EH (cell line): ENCODE measurements at places on chromosomes 1 and 21.
A peak's percentile ranks its signal among the peaks of the same experiment; 100 is the strongest.

- DNase-seq = peak; percentile 61
These were observed 6.6 kb downstream of the FMO1 start for GRCh38 chr1:171254859-171255258.

DNA sequence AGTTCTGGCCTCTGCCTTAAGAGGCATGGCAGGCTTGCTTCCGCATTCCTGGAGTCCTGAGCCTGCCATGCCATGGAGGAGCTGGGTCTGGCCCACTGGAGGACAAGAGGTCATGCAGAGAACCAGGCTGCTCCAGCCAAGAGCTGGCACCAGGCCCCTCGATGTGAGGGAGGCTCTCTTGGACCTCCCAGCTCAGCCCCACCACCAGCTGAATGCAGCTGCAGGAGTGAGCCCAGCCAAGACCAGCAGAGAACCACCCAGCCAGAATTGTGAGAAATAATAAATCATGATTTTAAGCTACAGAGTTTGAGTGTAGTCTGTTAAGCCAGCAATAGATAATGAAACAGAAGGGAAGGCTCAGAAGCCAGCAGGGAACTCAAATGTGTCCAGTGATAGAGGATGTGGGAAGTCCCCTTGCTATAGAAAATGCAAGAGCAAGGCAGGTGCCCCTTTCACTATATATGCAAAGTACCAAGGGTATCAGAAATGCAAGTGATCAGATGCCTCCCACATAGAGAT lies 118.4 kb downstream of the HIVEP3 start:
- DNase-seq = no peak

GRCh38 chr1:117967477-117967876 lies 37.9 kb downstream of the WDR3 start:
- DNase-seq = peak; percentile 44

- DNase-seq = no peak
These were observed 148.1 kb upstream of the CTTNBP2NL start for GRCh38 chr1:112247961-112248360.

- DNase-seq = no peak
These were observed 200.7 kb downstream of the KCTD3 start for GRCh38 chr1:215767761-215768160.

- no peak for DNase-seq
These were observed 1466.9 kb downstream of the KCNT2 start for GRCh38 chr1:195141294-195141693.

- DNase-seq = no peak
These were observed 518.4 kb upstream of the CAMK1G start for GRCh38 chr1:209064850-209065706.

GRCh38 chr1:75100481-75101092 lies 33.6 kb upstream of the LHX8 start:
- peak; percentile 33 for DNase-seq

GRCh38 chr1:116763787-116764465 lies 9.7 kb downstream of the CD2 start:
- peak; percentile 13 for DNase-seq

DNA sequence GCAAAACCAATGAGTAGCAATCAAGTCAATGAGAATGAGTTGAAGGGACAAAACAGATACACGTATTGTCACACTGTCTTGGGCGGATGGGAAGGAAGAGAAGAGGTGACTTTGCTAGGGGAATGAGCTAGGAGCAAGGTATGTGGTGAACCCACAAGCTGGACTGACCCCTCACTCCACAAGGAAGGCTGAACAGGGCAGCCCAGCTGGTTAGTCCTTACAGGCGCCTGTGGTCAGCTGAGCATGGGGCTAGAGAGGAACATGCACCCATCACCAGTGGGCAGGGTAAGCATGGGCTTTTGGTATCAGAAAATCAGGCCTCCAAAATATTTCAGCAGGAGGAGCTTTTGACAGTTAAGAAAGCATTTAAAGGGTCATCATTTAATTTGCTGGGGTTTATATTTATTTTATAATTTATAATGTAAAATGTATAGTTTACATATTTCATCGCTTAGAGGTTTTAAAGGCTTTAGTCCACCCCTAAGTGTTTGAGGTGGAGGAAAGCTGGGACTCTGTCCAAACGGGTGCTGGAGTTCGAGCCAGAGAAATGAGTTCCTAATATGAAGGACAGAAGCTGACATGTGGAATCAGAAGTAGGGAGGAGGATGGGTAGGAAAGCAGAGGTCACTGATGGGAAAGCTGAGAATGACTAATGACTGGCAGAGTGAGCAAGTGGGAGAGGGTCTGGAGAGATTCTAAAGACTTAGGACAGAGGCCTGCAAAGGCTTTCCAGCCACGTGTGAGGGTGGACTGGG lies 22.0 kb upstream of the ACBD6 start:
- no peak for DNase-seq

- no peak for DNase-seq
These were observed 128.6 kb downstream of the LRIG2 start for GRCh38 chr1:113201560-113201959.

GRCh38 chr21:38955495-38955894 lies 149.8 kb downstream of the ETS2 start:
- DNase-seq = peak; percentile 81

DNA sequence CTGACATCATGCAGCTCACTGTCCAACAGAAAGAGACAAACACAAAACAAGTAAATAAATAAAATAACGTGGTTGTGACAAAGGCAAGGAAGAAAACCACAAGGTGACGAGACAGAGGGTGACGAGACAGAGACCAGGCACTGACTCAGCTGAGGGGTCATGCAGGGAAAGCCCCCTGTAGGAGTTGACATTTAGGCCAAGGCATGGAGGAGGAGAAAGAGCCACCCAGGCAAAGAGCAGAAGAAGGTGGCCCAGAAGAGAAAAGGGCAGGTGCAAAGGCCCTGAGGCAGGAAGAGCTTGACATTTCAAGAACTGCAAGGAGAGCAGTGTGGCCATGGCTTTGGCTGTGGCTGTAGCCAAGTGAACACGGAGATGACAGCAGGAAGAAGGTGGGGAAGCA lies 65.1 kb upstream of the ID3 start:
- DNase-seq = no peak
